Muscle of leg (tissue), 16 donors: ENCODE measurements at places on chromosomes 3 and 15.

GRCh38 chr15:96327155-96327741 lies 3.3 kb upstream of the NR2F2 start:
- peak; percentile 95 for DNase-seq

DNA sequence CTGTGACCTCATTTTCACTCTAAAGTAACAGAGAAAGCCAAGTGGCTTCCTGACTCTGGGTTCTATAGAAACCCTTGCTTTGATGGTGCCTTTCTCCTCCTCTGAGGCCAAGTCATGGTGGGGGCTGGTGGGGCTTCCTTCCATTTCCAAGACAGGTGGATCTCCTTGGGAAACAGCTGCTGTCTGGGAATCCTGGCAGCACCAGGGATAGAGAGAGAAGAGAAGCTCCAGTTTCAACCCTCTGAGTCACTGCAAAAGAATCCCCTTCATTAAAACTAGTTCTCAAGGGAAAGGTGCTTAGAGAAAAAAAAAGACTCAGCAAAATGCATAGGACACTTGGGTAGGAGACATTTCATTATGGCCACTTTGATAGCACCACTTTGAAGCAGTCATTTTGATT lies 614.4 kb downstream of the FHIT start:
- peak; percentile 64 for DNase-seq

- DNase-seq, result no peak
Observed at GRCh38 chr15:92385096-92385495, 8.6 kb upstream of the ST8SIA2 start.

DNA sequence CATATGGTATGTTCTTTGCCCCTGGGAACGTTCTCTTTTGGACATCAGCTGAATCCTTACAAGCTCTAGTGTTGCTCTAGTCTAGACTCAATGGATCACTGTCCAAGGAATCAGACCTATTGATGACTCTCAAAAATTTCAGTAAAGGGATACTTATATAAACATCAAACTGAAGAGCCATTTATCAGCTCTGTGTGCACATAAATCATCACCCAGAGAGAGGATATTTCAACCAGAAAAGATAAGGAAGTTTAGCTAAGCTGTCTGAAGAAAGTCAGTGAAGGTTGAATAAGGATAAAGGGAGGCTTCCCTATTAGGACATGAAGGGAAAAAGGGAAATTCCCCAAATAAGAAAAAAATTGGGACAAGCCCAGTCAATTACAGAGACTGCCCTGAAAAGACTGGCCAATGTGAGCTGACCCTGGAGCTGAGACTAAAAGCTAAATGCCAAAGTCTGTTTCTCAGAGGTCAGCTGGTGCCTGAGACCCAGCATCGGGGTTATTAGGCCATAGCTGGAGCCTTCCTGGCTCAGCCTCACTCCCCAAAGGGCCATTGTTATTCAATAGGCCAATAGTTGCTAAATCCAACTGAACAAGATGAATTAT lies 424.1 kb upstream of the THBS1 start:
- DNase-seq, result peak; percentile 56

DNA sequence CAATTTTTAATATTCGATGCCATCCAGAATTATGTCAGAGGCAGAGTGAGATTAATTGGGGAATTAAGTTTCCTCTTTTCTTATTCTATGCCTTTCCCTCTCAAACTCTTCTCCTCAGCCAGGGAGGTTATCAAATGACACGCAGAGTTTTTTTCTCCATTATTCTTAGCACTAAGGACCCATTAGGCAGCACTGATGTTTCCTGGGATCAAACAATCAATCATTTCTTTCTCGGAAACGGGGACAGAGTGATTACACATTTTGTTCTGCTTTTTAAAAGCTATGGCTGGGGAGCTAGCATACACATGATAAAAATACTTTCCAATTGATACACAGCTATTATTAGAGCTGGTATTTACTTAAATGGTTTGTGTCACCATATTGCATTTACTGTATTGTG lies 35.3 kb upstream of the PSMD6 start:
- DNase-seq, result no peak

DNA sequence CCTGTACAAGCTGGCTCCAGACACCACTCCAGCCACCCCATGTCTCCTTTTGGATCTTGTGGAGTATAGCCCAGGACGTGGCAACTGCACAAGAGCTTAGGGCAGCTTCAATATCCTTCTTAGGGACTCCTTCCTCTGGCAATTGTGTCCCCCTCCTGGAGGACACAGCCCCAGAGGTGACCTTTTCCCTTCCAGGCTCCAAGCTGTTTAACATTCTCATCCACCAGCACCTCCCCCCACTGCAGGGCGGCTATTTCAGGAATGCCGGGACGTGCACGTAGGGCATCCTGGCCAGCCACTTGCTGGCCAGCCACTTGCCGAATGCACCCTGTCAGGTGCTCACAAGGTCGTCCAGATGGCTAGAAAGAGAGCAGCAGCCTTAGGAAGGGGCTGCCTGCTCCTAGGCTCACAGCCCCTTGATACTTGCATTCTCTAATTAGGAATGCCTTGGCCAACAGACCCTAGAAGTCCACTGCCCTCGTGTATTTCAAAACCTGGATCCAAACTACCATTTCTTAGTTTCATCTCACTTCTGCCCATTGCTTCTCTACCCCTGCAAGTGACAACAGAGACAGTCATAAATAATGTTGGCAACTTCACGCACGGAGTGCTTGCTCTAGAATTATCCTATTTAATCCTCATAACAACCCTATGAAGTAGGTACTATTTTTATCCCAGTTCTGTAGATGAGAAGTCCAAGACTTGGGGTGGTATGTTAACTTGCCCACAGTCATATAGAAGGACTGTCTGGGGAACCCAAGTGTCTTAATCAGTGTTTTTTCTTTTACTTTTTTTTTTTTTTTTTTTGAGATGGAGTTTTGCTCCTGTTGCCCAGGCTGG lies 24.5 kb upstream of the IDH2 start:
- peak; percentile 41 for DNase-seq

DNA sequence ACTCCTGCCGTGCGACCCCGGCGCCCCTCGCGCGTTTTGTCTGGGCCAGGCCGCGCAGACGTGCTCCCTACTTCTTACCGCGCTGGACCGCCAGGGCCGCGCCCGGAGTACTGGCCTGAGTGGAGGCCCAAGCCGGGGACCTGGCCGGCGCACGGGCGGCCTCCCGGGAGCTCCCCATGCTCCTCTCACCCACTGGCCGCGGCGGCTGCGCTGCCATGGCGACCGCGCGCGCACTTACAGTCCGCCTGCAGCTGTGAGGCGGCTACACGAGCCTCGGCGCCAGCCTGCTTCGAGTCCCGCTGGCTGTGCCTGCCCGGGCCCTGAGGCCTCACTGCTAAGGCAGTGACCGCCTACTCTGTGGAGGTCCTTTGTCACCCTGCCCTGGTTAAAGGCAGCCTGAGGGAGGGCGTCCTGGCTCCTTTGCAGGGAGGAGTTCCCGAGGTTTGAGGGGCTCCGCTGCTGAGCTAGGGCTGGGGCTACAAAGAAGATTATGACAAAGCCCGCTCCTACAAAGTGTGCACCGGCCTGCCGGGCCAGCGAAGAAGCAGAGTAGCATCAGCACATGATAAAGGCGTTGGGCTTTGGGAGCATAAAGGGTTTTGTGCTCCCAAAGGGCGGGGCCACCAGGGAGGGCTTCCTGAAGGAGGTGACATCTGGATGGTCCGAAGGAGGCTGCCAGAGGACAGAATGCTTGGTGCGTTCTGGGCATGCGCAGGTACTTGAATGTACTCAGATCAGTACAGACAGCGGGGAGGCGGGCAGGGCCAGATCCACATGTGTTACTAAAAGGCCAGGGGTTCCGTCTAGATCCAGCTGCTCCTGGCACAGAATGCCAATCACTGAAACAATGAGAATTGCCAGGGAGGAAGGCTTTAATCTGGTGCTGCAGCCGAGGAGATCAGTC lies at the start of the genes LRRC34 and LRRIQ4:
TSS of gene LRRC34 (minus strand) at position 573 of the 904 bp plus-strand sequence. CDS start at position 217, 356 bp downstream.
TSS of gene LRRIQ4 (plus strand) at position 539 of the 904 bp plus-strand sequence. CDS start 9,052 bp downstream, outside the sequence.
- DNase-seq, result peak; percentile 87

GRCh38 chr3:43328653-43329052 lies 42.3 kb downstream of the SNRK start:
- DNase-seq, result no peak

GRCh38 chr3:76024640-76025039 lies 239.3 kb upstream of the ZNF717 start:
- peak; percentile 19 for DNase-seq

GRCh38 chr15:97755726-97756125 lies 204.8 kb upstream of the ARRDC4 start:
- DNase-seq, result no peak

DNA sequence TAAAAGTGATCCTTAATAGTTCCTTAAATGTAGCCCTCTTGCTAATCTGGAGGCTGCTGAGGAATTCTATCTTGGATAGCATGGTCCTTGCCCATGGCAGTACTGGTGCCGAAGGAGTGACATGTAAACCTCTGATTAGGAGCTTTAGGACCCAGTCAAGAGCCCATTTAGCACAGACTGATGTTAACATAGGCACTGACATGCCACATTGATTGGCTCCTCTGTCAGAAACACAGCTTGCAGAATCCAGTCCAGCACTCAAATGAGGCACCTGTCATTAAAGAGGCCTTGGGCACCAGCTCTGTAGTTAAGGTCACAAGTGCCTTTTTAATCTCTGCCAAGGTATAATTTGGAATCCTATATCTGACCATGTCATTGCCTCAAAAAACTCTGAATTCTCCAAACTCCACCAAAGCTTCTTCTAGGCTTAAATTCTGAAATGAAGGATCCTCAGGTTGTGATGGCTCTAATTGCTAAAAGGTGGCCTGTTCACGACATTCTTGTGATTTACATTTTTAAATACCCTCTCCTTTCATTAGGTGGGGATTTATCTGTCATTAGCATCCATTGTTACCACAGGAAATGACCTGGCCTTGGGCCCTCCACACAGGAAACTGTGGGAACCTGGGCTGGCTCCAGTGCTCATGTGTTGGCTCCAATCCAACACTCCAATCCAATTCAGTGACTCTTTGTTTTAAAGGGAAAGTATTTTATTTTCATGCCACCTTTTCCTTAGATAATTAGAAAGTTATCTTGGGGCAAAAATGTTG lies 57.3 kb upstream of the RNF7 start:
- peak; percentile 37 for DNase-seq

- DNase-seq, result no peak
Observed at GRCh38 chr3:13745636-13746035, 134.2 kb downstream of the WNT7A start.

GRCh38 chr3:43742920-43743319 lies 52.2 kb downstream of the ABHD5 start:
- no peak for DNase-seq

GRCh38 chr3:10609134-10609533 lies 103.7 kb upstream of the ATP2B2 start:
- DNase-seq, result no peak

- peak; percentile 63 for DNase-seq
Observed at GRCh38 chr15:59329570-59330350, 42.9 kb downstream of the MYO1E start.

GRCh38 chr3:158863247-158863646 lies 61.4 kb downstream of the MFSD1 start:
- no peak for DNase-seq

DNA sequence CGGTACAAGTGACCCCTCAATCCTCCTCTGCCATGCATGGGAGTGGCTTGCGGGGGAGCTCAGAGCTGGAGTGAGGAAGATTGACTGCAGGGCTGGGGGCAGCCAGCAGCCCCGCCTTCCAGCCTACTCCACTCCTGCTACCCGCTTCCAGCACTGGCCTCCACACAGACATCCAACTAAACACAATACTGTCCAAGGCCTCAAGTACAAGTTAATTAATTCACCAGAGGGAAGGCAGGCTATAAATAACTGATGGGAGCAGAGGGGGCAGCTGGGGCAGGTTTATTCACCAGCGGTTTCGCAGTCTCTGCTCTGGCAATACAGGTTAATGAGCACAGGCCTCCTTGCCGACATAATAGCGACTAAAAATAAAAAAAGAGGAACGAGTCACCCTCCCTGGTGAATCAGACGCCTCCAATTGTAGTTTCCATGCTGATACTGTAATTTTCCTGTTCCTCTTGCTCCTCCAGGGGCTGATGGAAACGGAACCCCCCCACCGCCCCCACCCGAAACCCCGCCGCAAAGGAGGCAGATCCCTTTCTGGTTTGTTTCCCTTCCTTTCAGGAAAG lies 166.4 kb upstream of the TLE3 start:
- peak; percentile 87 for DNase-seq

- peak; percentile 25 for DNase-seq
Observed at GRCh38 chr15:94206463-94207167, 24.7 kb upstream of the MCTP2 start.

DNA sequence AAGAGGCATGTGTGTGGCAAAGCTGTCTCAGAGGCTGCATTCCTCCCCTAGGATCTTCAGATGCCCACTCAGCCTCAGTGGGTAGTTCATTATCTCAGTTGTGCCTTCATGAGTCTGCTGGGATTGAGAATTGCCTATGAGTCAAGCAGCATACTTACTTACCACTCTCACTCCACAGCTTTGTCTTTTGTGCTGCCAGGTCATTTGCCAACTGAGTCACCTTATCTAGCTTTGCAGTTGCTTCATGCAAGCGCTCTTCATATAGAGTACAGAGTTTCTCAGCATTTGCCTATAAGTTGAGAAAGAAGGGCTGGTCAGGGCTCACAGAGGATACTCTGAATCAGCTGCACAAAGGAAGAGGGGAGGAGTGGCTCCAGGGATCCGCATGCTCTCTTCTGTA lies 89.5 kb downstream of the MYH15 start:
- DNase-seq, result no peak

DNA sequence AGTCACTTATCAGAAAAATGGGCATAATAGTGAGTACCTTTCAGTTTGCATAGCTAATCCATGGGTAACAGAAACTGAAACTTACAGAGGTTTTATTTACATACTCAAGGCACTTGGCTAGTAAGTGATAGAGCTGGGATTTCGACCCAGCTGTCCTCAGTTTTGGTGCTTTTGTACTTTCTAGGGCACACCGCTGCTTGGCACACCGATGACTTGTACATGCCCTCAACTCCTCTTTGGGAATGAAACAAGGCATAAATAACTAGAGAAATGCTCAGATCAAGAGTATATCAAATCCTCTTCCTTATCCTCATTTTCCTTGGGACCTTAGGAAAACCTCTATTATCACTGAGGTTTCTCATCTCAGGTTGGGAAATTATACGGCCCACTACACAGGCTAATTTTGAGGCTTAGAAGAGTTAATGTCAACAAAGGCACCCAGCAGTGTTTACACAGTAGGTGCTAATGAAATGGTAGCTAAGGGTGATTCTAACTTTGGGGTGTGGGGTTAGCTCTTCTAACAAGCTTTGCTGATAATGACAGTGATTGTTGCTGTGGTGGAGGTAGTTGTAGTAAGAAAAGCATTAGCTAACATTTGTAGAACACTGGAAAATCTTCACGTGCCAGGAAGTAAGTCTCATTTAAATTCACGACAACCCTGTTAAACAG lies 20.3 kb upstream of the DGKG start:
- DNase-seq, result no peak
